ENCODE measurements at places on chromosomes 5 and 9. TPM values are rescaled to one million over a fixed set of nuclear protein-coding genes. Genes with fewer than 3 reads are reported as not detected.
A peak's percentile ranks its signal among the peaks of the same experiment; 100 is the strongest.

DNA sequence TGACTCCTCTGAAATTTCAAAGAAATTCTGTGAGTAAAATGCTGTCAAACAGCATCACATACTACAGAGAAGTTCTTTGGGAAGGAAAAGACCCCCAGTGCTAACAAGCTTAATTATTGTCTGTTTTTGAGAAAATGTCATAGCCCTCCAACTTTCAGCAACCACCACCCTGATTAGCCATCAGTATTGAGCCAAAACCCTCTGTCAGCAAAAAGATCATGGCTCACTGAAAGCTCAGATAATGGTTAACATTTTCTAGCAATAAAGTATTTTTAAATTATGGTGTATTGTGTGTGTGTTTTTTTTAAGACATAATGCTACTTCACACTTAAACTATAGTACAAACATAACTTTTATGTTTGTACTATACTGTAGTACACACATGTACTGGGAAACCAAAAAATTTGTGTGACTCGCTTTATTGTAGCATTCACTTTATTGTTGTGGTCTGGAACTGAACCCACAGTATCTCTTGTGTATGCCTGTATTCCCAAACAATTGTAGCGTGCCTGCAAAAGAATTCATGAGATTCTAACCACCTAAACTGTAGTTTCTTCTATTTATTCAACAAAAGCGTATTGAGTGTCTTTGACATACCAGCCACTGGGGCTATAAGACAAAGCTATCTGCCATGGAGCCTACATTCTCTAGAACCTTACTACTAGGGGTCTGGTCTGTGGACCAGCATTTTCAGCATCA is 31.6 kb downstream of the TLE4 start:
- H3K4me3 ChIP-seq: no peak overlapping the region
- DNase-seq: no peak
- H3K36me3 ChIP-seq: no peaks in the 10 kb centered on the region
- H3K27ac ChIP-seq: no peak overlapping the region
- H3K4me1 ChIP-seq: peaks cover 4% of the 10 kb centered on the region
- no peaks in the 10 kb centered on the region for H3K27me3 ChIP-seq

- DNase-seq: peak; percentile 30
- no peak overlapping the region for H3K4me3 ChIP-seq
- no peaks in the 10 kb centered on the region for H3K4me1 ChIP-seq
- no peaks in the 10 kb centered on the region for H3K36me3 ChIP-seq
These were observed 30.5 kb downstream of the SHB start for GRCh38 chr9:38038307-38039089.

DNA sequence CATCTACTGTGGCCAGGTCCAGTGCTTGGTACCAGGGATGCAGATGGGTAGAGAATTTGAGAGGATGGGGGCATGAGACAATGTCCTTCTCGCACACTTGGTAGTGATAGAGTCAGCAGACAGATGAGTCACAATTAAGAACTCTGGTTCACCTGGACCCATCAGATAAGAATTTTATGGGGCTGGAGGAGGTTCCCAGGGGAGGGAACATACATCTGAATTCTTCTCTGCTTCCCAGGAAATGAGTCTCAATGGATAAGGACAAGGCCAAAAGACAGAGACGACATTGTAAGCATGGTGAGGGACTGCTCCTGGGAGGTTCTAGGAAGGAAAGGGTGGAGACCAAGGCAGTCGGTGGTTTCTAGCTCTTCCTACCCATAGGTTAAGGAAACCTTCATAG is 5.3 kb downstream of the SLC4A9 start:
- peaks cover 6% of the 10 kb centered on the region for H3K4me1 ChIP-seq
- H3K4me3 ChIP-seq: no peak overlapping the region
- H3K27me3 ChIP-seq: no peaks in the 10 kb centered on the region
- DNase-seq: no peak
- H3K27ac ChIP-seq: no peak overlapping the region

DNA sequence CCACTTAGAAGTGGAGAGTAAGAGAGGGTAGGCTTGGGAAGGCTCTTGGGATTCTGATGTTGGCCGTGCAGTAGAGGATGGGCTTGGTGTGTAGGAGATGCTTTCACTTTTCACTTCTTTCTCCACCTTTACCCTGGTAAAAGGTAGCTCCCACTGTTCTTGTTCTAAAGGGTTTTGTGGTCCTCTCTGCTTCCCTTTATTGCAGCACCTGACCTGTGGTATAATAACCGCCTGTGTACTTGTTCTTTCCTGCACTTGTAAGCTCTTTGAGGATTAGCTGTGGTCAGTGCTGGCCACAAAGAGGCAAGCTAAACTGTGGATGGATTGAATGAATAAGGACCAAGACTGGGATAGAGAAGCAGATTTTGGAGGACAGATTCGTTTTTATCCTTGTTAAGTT is 25.2 kb downstream of the KDM4C start:
- H3K27ac ChIP-seq: no peak overlapping the region

- H3K27me3 ChIP-seq: no peaks in the 10 kb centered on the region
- no peaks in the 10 kb centered on the region for H3K36me3 ChIP-seq
- no peaks in the 10 kb centered on the region for H3K4me1 ChIP-seq
- H3K4me3 ChIP-seq: no peak overlapping the region
- no peak for DNase-seq
These were observed 402.9 kb downstream of the ENC1 start for GRCh38 chr5:74237571-74238145.

The CDKN2B gene
- total RNA-seq: 16.1 TPM
